Activated CD4-positive, CD25-positive, alpha-beta regulatory T cell (primary cell): ENCODE measurements at places on chromosomes 5 and 9.

DNA sequence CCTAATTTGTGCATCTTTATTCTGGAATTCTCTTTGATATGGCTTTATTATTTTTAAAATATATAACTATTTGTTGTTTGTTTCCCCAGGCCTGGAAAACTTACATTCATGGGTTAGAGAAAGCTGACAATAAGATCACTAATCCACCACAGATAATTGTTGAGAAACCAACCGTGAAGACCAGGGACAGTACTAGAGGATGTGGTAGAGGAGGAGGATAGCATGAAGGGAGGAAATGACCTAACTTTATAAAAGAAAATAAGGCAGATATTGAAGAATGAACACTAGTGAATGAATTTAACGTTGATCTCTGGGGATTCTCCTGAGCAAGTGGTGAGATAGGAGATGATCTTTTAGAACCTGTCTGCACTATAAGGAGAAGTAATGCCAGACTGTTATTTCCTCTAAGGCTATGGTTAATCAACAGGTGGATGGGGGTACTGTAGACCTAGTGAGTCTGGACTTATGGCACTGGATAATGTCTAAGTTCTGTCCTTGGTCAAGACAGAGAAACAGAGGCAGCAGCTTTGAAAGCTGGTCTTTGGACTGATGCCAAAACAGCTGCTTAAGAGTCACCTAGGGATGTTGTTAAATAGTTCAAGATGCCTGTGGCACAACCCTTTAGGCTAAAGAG is 52.4 kb downstream of the NREP start:
- DNase-seq, result no peak

DNA sequence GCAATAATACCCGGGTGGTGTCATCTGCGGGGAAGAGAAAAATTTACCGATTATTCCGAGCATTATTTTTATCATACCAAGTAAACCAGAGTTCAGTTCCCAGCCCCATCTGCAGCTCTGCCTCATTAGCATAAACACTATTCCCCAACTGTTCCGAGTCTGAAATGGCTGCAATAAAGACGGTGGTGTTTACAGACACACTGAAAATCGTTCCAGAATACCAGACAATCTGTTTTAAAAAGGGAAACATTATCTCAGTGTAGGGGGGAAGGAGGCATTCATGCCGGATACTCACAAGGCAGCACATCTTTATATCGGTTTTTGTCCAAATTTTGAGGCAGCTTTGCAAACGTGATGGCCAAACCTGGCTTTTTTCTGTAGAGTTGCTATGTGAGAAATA is 70.3 kb upstream of the EPB41L4B start:
- no peak for DNase-seq

DNA sequence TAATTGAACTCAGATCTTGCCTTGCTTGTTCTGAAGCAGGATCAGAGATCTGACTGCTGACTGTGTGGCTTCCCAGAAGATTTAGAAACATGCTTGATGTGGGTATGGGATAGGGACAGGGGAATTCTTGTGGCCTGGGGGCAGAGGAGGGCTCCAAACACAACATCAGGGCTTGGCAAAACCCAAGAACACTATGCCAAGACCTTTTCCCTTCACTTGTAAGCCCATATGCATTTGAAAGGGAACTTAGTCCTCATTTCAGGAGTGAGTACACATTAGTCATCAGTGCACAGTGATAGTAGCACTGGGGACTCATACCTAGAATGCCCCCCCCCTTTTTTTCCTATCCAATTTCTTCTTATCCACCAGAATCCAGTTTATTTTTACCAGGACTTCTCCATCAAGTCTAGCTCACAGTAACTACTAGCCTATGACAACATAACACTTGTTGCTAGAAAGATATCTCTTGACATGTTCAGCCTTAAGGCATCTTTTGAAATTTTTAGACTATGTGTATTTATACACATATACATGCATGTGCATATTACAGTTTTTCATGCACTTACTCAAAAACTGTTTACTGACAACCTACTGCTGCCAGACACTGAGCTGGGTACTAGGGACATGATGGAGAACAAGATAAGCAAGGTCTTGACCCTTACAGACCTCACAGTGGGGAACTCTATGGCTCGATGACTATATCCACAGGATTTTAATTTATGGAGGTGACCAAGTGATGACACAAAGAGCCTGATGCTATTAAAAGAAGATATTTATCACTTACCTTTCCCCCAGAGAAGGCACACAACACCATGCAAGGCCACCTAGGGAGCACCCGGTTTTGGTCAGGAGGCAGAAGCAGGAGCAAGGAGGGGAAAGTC is 158.3 kb upstream of the MAP3K1 start:
- no peak for DNase-seq

- no peak for DNase-seq
These were observed 31.0 kb downstream of the EFCAB9 start for GRCh38 chr5:172224996-172225395.

GRCh38 chr5:146042628-146043279 is 62.6 kb downstream of the PLAC8L1 start:
- no peak for DNase-seq

- DNase-seq, result no peak
These were observed 237.1 kb upstream of the NMUR2 start for GRCh38 chr5:152641970-152642805.

DNA sequence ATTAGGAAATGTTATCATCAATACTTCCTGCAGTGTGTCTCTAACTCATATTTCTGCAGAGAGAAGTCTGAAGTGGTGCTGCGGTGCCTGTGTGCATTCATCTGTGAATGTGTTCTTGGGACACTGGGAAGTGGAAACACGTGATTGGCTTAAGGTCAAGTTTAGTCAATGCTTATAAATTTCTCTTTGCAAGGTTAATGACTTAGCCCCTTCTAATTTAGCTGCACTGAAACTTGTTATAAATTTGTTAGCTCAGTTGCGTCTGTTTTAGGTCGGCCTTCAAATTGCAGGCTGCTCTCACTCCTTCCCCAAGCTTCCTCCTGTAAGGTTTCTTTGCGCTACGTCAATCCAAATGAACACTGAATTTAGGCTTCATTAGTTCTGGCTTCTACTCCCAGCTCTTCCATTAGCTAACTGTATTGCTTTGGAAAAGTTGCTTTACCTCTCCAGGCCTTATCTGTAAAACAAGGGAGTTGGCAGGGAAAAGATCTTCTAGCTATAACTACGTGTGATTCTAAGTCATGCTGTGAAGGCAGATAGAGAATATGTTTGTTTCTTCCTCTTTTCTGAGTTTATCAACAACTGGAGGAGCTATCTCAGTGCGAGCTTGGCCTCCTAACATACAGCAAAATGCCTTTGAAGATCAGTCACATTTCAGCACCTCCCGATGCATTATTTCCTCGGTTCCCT is 341.8 kb downstream of the NFIB start:
- no peak for DNase-seq

- DNase-seq, result no peak
These were observed 16.0 kb upstream of the ZCCHC7 start for GRCh38 chr9:37104183-37104889.

- no peak for DNase-seq
These were observed 387.0 kb upstream of the RFX3 start for GRCh38 chr9:3912817-3913216.

GRCh38 chr9:81535542-81536241 is 153.7 kb downstream of the TLE1 start:
- DNase-seq, result no peak
